Common myeloid progenitor, CD34-positive (primary cell): ENCODE measurements at places on chromosomes 13 and 19.
A peak's percentile ranks its signal among the peaks of the same experiment; 100 is the strongest.

GRCh38 chr19:54245936-54246335 is 3.3 kb upstream of the LILRA6 start:
- DNase-seq, result no peak

- no peak for DNase-seq
Observed at GRCh38 chr19:10155839-10156238, 36.1 kb upstream of the EIF3G start.

DNA sequence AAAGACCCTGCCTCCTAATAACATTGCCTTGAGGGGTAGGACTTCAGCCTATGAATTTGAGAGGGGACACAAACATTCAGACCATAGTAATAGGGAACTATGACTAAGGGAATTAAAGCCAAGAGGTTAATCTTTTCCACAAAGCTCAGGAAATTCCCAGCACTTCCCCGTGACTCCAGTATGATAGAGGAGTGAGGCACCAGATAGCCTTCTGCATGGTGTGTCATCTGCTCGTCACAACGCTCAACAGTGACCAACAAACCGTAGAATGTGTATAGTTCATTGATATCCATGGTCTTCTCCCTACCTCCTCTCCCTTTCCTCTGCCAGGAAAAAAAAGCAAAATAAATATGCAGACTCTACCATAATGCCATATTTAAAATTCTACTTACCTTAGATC is 64.4 kb downstream of the B3GLCT start:
- DNase-seq, result no peak

DNA sequence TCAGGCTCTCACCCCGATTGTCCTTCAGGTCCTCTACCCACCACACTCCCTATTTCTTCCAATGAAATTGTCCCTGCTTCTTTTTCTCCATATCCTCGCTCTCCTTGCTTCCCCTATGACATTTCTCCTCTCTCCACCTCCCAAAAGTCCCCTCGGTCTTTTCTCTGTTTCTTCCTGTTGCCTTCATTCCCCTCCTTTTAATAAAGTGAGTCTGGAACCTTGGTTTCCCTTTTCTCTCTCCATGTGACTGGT is 676 bp upstream of the ZNF574 start:
- no peak for DNase-seq

DNA sequence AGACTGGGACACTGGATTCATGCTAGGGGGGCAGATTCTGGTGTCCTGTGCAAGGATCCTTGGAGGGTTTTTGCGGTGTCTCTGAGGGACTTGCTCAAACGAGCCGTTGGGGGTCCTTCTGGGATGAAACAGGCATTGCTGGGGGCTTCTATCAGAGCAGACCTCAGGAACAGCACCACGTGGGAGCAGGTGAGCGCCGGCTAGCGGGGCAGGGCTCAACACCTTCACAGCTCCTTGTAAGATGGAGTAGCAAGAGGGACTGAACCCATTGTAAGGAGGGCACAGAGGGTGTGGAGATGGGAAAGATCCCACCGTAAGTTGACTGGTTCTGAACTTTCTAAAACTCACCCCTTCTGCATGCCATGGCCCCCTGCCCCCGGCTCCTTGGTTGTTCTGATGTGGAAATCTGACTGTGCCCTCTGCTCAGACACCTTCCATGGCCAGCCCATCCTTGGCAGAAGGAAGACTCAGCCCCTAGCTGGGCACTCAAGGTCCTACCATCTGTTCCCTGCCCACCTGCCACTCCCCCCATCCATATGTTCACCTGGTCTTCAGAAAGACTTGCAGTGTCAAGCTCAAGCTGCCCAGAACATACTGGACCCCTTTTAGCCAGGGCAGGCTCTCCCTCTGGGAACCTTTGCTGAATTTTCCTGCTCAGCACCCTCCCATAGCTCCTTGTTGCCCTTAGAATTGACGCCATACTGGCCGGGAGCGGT is 1.2 kb downstream of the SLC27A1 start:
- DNase-seq, result no peak

- no peak for DNase-seq
Observed at GRCh38 chr19:17489392-17490030, 19.2 kb downstream of the SLC27A1 start.

- peak; percentile 95 for DNase-seq
Observed at GRCh38 chr19:12639901-12640613, 26.5 kb downstream of the MAN2B1 start.

- no peak for DNase-seq
Observed at GRCh38 chr13:51553531-51553930, 30.7 kb upstream of the WDFY2 start.

- DNase-seq, result no peak
Observed at GRCh38 chr13:61253105-61253877, 162.4 kb downstream of the PCDH20 start.
